Thoracic aorta (tissue), 2 donors: ENCODE measurements at places on chromosomes 2 and 18.

DNA sequence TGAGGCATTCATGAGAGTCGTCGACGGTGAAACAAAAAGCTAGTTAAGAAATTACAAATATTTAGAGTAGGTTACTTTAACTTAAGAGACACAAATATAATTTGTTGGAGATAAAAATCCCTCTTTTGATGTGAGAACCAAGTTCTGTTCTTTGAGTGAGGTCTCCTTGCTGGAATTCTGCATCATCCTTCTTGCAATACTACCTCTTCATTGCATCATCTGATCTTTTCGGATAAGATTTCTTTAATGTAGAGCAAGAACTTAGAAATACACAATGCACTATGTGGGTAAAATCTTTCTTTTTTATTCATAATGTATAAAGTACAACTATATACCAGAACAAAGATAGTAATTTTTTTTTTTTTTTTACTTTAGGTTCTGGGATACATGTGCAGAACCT lies 118.4 kb downstream of the ARL4C start:
- DNase-seq = no peak
- no peaks in the 10 kb centered on the region for H3K27me3 ChIP-seq
- no peaks in the 10 kb centered on the region for H3K4me1 ChIP-seq
- no peaks in the 10 kb centered on the region for H3K36me3 ChIP-seq
- H3K4me3 ChIP-seq = no peak overlapping the region

- no peak overlapping the region for H3K4me3 ChIP-seq
- H3K27ac ChIP-seq = no peak overlapping the region
- no peaks in the 10 kb centered on the region for H3K27me3 ChIP-seq
- H3K4me1 ChIP-seq = peaks cover 6% of the 10 kb centered on the region
- no peak for DNase-seq
Measured at GRCh38 chr2:64939332-64939917, 49.8 kb upstream of the SLC1A4 start.

GRCh38 chr2:156322051-156322685 lies 10.4 kb downstream of the NR4A2 start:
- H3K4me1 ChIP-seq = no peaks in the 10 kb centered on the region
- no peak overlapping the region for H3K27ac ChIP-seq
- no peaks in the 10 kb centered on the region for H3K27me3 ChIP-seq
- peak overlapping the region; percentile 68 for H3K4me3 ChIP-seq
- no peak for DNase-seq
- no peaks in the 10 kb centered on the region for H3K36me3 ChIP-seq

DNA sequence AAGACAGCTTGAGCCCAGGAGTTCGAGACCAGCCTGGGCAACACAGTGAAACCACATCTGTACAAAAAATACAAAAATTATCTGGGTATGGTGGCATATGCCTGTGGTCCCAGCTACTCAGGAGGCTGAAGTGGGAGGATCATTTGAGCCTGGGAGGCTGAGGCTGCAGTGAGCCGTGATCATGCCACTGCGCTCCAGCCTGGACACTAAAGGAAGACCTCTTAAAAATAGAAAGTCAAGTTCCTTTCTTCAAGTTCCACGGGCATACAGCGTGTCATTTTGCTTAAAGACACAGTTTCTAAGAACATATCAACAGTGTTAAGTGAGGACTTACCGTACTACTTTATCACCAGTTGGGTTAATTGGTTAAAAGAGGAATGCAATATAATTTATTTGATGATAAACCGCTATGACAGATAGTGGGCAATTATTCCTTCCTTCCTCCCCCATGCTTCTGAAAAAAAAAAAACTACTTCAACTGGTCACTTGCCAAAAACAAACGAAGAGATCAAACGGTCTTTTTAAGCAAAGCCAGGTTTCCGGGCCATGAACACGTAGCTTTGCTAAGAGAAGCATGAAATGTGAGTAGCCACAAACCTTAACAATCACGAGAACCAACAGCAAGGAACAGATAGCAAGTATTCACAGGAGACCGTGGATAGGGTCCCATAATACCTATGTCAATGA lies 21.4 kb downstream of the AP1S3 start:
- peaks cover 9% of the 10 kb centered on the region for H3K4me1 ChIP-seq
- DNase-seq = no peak
- H3K4me3 ChIP-seq = no peak overlapping the region

DNA sequence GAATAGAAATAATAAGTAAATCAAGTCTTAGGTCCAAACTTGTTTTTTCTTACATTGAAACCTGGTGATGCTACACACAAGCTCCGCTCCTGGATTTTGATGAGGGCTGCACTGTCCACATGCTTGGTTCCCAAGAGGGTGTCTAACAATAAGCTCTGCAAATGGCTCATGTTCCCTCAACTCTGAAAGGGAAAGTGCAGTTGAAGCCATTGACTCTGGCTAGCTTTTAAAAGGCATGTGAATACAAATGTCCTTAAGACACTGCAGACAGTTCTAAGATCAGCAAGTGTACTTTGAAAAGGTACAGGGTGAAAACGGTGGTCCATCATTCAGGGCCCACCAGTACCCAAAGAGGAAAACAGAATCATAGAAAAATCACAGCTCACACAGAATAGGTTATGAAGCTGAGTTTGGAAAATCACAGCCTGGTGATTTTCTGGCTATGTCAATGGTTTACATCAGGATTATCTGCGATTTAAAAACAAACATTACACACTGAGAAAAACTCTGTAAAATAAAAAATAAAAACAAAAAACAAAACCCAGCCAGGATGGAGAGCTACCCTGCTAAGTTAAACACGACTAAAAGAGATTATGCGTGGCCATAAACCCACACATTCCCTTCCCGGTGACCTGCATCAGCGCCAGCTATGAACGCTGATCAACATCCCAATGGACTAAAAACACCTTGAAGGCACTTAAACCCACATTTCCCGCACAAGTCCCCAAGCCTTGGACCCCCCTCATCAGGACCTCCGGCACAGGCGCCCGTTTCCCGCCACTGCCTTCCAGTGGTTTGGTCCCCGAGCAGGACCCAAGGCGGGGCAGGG lies 554 bp downstream of the PFN4 start:
- peak overlapping the region; percentile 96 for H3K4me3 ChIP-seq
- H3K27me3 ChIP-seq = no peaks in the 10 kb centered on the region
- H3K36me3 ChIP-seq = no peaks in the 10 kb centered on the region
- peaks cover 32% of the 10 kb centered on the region for H3K4me1 ChIP-seq

- no peak for DNase-seq
- H3K36me3 ChIP-seq = no peaks in the 10 kb centered on the region
- no peak overlapping the region for H3K27ac ChIP-seq
- no peak overlapping the region for H3K4me3 ChIP-seq
Measured at GRCh38 chr2:211354481-211354880, 798.1 kb downstream of the CPS1 start.

- H3K4me1 ChIP-seq = no peaks in the 10 kb centered on the region
- DNase-seq = no peak
- no peak overlapping the region for H3K4me3 ChIP-seq
- H3K27ac ChIP-seq = no peak overlapping the region
- no peaks in the 10 kb centered on the region for H3K36me3 ChIP-seq
Measured at GRCh38 chr2:108165729-108166128, 74.0 kb upstream of the SULT1C3 start.

- no peak for DNase-seq
- H3K4me3 ChIP-seq = peak overlapping the region; percentile 68
- no peaks in the 10 kb centered on the region for H3K4me1 ChIP-seq
- H3K36me3 ChIP-seq = no peaks in the 10 kb centered on the region
Measured at GRCh38 chr2:96927405-96928171, 57.7 kb upstream of the SEMA4C start.

GRCh38 chr2:69244882-69245281 lies 142.1 kb downstream of the GFPT1 start:
- H3K27ac ChIP-seq = no peak overlapping the region
- no peaks in the 10 kb centered on the region for H3K27me3 ChIP-seq
- peaks cover 10% of the 10 kb centered on the region for H3K36me3 ChIP-seq
- peaks cover 7% of the 10 kb centered on the region for H3K4me1 ChIP-seq

DNA sequence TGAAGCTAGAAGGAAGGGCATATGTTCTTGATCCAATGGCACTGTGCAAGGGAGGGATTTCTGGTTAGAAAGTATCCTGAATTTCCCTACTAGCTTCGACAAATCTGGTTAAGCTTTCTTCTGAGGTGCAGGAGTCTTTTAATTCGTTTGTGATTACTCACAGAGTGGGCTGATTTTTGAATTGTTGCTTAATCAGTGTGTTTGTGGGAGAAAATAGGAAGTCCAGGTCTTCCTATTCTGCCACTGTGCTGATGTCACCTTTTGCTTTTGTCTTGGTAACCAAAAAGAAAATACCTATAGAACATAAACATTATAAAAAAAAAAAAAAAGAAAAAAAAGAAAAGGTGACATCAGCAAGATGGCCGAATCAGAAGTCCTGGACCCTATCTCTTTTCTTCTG lies 1008.6 kb downstream of the TSN start:
- no peak overlapping the region for H3K27ac ChIP-seq
- no peak overlapping the region for H3K4me3 ChIP-seq
- H3K4me1 ChIP-seq = no peaks in the 10 kb centered on the region
- no peaks in the 10 kb centered on the region for H3K36me3 ChIP-seq
- H3K27me3 ChIP-seq = no peaks in the 10 kb centered on the region

GRCh38 chr2:69026026-69026425 lies 13.0 kb downstream of the ANTXR1 start:
- no peaks in the 10 kb centered on the region for H3K27me3 ChIP-seq
- no peak for DNase-seq
- H3K27ac ChIP-seq = peak overlapping the region; percentile 17
- H3K36me3 ChIP-seq = no peaks in the 10 kb centered on the region
- H3K4me3 ChIP-seq = no peak overlapping the region
